ENCODE measurements at places on chromosomes 11 and 22. TPM values are rescaled to one million over a fixed set of nuclear protein-coding genes. Genes with fewer than 3 reads are reported as not detected.

GRCh38 chr11:31817054-31817620, 6.0 kb upstream of the PAX6 start:
- peaks cover 31% of the 10 kb centered on the region for H3K4me1 ChIP-seq
- H3K27ac ChIP-seq = no peak overlapping the region
- DNase-seq = no peak
- peak overlapping the region; percentile 12 for H3K4me3 ChIP-seq
- no peaks in the 10 kb centered on the region for H3K36me3 ChIP-seq
- H3K27me3 ChIP-seq = peaks cover 26% of the 10 kb centered on the region

DNA sequence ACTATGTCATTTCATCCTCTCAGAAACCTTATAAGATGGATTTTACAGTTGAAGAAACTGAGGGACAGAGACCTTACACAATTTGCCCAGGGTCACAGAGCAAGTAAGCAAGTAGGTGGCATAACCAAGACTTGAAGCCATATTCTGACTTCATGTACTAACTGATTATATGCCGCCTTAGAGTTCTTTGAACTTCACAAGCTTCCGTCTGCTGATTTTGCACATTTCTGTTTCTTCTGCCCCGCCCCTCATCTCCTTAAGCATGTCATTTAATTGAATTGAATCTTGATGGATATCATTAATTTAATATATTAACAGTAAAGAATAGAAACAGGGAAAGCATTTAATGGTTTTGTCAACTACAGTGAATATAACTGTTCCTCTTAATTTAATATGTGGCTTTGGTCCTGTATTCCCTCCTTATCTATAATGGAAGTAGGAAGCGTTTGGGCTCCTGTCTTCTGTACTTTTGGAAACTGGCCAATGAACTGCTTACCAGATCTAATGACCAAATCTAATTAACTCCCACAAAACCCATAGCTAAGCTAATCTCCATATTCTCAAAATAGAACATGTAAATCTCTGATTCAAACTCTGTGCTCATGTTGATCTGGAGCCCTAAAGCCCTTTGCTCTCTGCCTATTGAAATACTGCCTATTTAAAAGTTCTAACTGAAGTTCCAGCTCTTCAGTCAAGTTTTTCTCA, 30.4 kb downstream of the SIK2 start:
- H3K27ac ChIP-seq = peak overlapping the region; percentile 13
- no peak overlapping the region for H3K4me3 ChIP-seq
- no peaks in the 10 kb centered on the region for H3K27me3 ChIP-seq

- peak overlapping the region; percentile 90 for H3K27ac ChIP-seq
- H3K36me3 ChIP-seq = no peaks in the 10 kb centered on the region
These were observed 21.1 kb downstream of the SERPINH1 start for GRCh38 chr11:75582895-75583717.

The OR4D5 gene
- not detected for total RNA-seq

All from uterus (tissue), 4 donors.